Progenitor cell of endocrine pancreas (in vitro differentiated cells): ENCODE measurements at places on chromosomes 2 and 18.

DNA sequence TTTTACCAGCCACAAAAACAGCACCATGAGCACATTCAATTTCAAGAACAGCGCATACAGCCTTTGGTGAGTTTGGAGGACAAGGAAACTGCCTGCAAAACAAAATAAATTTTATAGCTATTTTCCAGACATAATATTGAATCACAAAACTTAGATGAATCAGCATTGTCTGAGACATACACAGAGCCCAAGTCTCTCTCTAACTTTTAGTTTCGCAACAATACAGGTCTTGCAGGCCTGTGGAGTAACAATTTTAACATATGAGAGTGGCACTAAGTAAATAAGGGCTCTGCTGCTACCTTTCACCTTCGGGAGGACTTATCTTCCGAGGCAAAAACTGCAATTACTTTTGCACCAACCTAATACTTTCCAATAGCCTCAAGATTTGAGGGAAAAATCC is 56.1 kb upstream of the PEX13 start:
- no peaks in the 10 kb centered on the region for H3K27me3 ChIP-seq
- no peak for DNase-seq
- H3K36me3 ChIP-seq: no peaks in the 10 kb centered on the region
- H3K4me3 ChIP-seq: no peak overlapping the region

DNA sequence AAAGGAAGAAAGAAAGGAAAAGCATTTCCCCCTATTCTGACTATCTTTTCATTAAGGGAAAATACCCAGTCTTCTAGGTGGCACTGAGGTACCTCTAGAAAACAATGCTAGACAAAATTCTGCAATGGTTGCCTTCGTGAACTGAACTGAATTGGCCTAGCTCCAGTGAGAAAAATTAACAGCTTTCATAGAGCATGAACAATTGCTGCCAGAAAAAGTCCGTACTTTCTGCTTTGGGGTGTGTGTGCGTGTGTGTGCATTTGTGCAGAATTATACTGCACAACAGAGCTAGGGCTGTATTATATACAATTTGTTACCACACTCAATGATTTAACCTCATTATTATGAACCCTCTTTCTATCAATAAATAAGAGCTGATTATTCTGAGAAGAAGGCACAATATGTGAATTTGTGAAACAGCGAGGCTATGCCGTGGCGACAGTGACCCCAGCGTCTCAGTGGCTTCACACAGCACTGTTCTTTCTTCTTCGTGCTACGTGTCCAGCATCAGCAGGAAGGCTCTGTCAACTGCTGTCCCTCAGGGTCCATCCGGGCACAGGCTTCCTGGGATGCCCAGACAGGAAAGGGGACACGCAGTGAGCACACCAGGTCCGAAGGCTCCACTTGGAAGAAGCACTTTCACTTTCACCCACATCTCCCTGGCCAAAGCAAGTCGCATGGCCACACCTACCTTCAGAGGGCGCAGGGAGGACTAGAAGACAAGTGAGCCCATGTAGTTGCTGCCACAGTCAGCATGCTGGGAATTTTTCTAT is 47.5 kb downstream of the PTGR3 start:
- no peaks in the 10 kb centered on the region for H3K36me3 ChIP-seq
- DNase-seq: no peak
- no peak overlapping the region for H3K27ac ChIP-seq
- peaks cover 33% of the 10 kb centered on the region for H3K27me3 ChIP-seq
- H3K4me3 ChIP-seq: no peak overlapping the region
- peaks cover 5% of the 10 kb centered on the region for H3K4me1 ChIP-seq

- H3K4me3 ChIP-seq: no peak overlapping the region
- DNase-seq: no peak
- H3K27ac ChIP-seq: no peak overlapping the region
- no peaks in the 10 kb centered on the region for H3K4me1 ChIP-seq
These were observed 60.3 kb downstream of the VRK2 start for GRCh38 chr2:58106896-58107295.

DNA sequence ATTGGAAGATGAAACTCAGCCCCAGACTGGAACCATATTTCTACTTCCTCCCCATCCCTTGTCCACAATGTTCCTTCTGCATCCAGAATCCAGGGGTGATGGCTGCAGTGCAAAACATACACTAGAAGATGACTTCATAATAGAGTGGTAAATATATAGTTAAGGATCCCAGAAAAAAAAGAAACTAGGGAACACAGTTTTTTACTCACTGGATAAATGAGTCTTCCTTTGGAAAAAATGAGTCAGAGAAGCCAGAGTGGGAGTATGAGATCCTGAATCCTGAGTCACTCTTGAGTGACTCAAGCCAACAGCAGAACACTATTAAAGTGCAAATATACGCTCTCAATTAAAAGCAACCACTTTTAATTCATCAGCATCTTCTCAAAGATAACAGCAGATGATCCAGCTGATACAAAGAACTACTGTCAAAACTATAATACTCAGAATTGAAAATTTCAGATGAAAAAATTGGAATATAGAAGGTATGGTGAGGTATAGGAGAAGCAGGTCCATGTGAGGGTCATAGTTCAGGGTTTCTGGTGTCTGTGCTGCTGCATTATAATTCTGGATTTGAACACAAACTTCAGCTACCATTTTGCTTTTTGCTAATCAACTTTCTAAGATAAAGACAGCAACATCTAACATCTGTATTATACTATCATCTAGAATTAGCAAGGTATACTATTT is 987.2 kb upstream of the CDH2 start:
- no peak overlapping the region for H3K4me3 ChIP-seq
- H3K27ac ChIP-seq: no peak overlapping the region
- DNase-seq: no peak
- no peaks in the 10 kb centered on the region for H3K27me3 ChIP-seq
- H3K4me1 ChIP-seq: no peaks in the 10 kb centered on the region

DNA sequence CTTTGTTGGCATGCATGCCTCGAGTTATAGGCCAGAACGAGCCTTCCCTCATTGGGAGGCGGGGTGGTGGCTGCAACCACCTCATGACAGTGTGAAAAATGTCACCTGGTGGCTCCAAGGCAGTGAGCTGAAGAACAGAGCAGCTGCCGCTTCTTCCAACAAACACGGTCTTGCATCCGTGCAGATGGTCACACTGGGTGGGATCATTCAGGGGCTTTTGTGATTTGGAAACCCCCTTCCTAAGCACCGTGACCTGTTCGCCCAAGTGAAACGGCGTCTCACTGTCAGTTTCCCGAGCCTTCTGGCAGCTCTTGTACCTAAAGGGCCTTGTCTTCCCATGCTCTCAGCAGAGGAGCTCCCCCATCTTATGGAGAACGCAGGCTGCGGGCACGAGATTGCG is 159.7 kb downstream of the NAPG start:
- H3K27me3 ChIP-seq: no peaks in the 10 kb centered on the region
- H3K4me1 ChIP-seq: no peaks in the 10 kb centered on the region
- DNase-seq: no peak
- no peaks in the 10 kb centered on the region for H3K36me3 ChIP-seq
- no peak overlapping the region for H3K4me3 ChIP-seq

- DNase-seq: no peak
- H3K27ac ChIP-seq: no peak overlapping the region
- no peak overlapping the region for H3K4me3 ChIP-seq
- H3K36me3 ChIP-seq: no peaks in the 10 kb centered on the region
- peaks cover 12% of the 10 kb centered on the region for H3K27me3 ChIP-seq
These were observed 3.8 kb upstream of the OTOF start for GRCh38 chr2:26481706-26482105.

GRCh38 chr2:101921319-101921952 is 70.3 kb upstream of the IL1R2 start:
- H3K27ac ChIP-seq: no peak overlapping the region
- no peak for DNase-seq
- no peak overlapping the region for H3K4me3 ChIP-seq
- no peaks in the 10 kb centered on the region for H3K27me3 ChIP-seq

GRCh38 chr2:170715062-170715931 is at the start of gene SP5:
Gene SP5 (plus strand): TSS chr2:170715337. CDS start chr2:170715513, 176 bp downstream.
- H3K4me1 ChIP-seq: peaks cover 15% of the 10 kb centered on the region
- H3K27ac ChIP-seq: peak within 1 kb of the TSS; percentile 92
- H3K4me3 ChIP-seq: peak within 1 kb of the TSS; percentile 72
- peaks cover 78% of the 10 kb centered on the region for H3K27me3 ChIP-seq

DNA sequence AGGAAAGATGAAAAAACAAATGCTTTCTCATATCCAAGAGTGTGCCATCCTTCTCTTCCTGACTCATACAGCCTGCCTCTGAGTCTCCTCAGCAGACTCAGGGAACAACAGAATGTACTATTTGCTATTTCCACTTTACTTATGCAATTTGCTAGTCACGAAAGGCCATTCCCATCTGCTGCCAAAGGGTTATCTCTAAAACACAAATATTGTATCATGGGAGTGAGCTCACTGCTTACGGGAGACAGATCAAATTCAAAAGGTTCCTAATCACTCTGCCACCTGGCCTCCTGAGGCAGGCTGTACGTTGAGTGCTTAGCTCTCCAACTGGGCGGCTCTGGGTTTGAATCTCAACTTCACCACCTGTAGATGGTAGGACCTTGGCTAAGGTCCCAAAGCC is 92.0 kb downstream of the GAREM1 start:
- peaks cover 19% of the 10 kb centered on the region for H3K27me3 ChIP-seq
- no peak for DNase-seq
- peaks cover 3% of the 10 kb centered on the region for H3K36me3 ChIP-seq

- no peak for DNase-seq
- H3K27me3 ChIP-seq: no peaks in the 10 kb centered on the region
- no peak overlapping the region for H3K4me3 ChIP-seq
- H3K27ac ChIP-seq: no peak overlapping the region
- peaks cover 10% of the 10 kb centered on the region for H3K36me3 ChIP-seq
These were observed 161.6 kb downstream of the LCLAT1 start for GRCh38 chr2:30608643-30609042.

DNA sequence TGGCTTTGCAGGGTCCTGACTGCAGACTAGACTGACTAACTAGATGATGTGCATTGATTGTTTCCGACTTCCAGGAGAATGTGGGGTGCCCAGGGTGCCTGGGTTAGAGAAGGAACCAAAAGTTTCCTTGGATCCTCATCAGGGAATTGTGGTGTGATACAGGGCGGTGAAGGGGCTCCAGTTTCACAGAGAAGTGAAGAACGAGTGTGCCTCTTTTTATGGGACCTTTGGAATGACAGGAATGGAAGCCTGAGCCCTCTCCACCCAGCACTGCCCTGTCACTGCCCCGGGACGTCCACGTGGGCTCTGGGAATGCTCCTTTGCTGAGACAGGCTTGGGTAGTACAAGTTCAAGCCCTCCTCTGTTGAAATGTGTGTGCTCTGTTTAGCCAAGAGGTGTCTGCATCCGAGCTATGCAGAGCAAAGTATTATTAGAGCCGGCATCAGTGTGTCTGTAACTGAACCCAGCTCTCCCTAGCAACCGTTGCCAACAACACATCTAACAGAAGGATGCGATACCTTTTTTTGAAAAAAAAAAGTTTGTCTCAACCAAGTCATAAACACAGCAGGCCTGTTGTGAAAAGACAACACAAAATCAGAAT is 183.6 kb downstream of the SMAD7 start:
- DNase-seq: no peak
- H3K4me3 ChIP-seq: no peak overlapping the region
- peaks cover 1% of the 10 kb centered on the region for H3K4me1 ChIP-seq
- no peaks in the 10 kb centered on the region for H3K27me3 ChIP-seq

DNA sequence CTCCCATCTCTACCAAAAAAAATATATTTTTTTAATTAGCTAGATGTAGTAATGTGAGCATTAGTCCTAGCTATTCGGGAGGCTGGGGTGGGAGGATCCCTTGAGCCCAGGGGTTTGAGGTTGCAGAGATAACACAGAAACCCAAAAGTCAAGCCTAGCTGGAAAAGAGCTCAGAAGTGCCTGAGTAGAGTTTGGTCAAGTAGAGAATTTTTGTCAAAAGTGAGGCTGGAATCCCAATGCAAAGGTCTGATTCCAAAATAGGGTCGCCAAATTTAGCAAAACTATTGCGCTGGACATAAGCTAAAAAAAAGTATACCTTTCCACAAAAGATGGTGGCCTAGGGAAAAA is 15.5 kb upstream of the MSH6 start:
- no peak for DNase-seq
- H3K4me1 ChIP-seq: no peaks in the 10 kb centered on the region
- no peak overlapping the region for H3K27ac ChIP-seq
- H3K36me3 ChIP-seq: no peaks in the 10 kb centered on the region
- H3K27me3 ChIP-seq: peaks cover 17% of the 10 kb centered on the region

- no peak for DNase-seq
- no peak overlapping the region for H3K4me3 ChIP-seq
- peaks cover 16% of the 10 kb centered on the region for H3K4me1 ChIP-seq
- H3K27me3 ChIP-seq: no peaks in the 10 kb centered on the region
- H3K27ac ChIP-seq: peak overlapping the region; percentile 65
- H3K36me3 ChIP-seq: peaks cover 18% of the 10 kb centered on the region
These were observed 6.4 kb downstream of the ARL4C start for GRCh38 chr2:234490271-234491091.

DNA sequence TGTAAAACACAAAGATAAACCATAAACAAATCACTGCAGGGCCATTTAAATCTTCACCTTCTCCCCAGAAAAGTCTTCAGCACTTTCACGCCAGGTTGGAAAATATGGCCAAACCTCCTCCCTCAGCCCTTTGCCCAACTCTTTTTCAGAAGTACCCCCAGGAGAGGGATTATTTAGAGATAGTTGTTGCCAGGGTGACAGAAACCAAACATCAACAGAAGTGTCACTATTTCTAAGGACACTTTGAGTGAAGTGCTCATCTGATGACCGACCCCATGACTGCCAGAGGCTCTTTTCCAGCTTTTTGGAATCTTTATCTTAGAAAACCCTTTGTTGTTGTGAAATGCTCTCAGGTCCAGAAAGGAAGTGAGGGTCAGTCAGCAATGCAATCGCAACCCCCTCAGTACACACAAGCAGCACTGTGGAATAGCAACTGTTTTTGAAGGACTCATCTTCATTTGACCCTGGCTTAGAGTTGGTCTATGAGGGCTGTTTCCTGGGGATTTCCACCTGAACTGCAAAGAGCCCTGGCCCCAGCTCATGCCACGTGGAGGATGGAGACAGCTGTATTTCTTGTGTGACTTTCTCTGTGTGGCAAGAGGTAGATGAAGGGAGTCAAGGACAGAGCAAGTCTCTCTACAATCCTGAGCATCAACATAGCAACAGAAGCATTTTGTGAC is 114.0 kb upstream of the STON1 start:
- H3K4me1 ChIP-seq: peaks cover 23% of the 10 kb centered on the region
- H3K27ac ChIP-seq: no peak overlapping the region
- H3K4me3 ChIP-seq: no peak overlapping the region
- H3K36me3 ChIP-seq: no peaks in the 10 kb centered on the region
- H3K27me3 ChIP-seq: peaks cover 8% of the 10 kb centered on the region
